ENCODE measurements at places on chromosomes 6 and 20.
A peak's percentile ranks its signal among the peaks of the same experiment; 100 is the strongest.

DNA sequence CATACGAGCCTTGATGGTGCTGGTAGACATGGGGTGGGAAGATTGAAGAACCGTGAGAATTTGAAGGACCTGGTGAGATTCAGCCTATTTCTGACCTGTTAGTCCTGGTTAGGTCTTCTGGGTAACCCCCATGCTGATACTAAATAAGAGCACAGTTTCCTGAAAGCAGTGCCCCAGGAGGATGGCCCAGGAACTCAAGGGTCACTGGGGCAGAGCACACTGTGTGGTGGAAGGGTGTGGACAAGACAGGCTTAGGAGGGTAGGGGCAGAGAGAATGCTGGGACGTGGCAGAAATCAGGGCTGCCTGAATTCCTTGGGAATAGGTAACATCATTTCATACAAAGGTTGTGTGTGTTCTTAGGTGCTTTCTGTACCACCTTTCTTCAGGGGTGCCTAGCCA is 31.9 kb upstream of the ENPP1 start:
- no peak for DNase-seq

- DNase-seq, result no peak
Measured at GRCh38 chr20:22408521-22409402, 175.6 kb downstream of the FOXA2 start.

DNA sequence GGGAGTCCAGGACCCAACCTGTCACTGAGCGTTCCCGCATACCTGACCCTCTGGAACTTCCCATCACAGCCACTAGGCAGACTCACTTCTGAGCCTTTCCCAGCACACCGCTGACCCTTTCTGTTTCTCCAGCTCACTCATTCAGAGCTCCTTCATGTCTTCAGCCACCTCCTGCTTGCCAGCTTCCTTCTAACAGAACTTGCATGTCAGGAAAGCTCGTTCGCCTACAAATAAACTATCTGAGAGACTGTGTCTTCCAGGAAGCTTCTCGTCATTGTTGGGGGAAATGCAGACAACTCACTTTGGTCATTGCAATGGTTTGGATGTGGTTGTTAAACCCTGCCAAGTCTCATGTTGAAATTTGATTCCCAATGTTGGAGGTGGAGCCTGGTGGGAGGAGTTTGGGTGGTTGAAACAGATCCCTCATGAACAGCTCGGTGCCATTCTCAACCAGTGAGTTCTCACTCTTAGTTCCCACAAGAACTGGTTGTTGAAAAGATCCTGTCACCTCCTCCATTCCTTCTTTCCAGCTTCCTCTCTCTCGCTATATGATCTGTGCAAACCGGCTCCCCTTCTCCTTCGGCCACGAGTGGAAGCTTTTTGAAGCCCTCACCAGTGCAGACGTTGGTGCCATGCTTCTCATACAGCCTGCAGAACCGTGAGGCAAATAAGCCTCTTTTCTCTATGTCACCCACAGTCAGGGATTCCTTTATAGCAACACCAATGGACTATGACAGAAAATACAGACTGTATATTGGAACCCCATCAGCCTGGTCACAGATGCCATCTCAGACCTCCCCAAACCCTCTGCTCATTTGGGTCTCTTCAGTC is 1.4 kb upstream of the MUC21 start:
- no peak for DNase-seq

GRCh38 chr6:32387589-32388340 is 16.1 kb upstream of the TSBP1 start:
- no peak for DNase-seq

- DNase-seq, result no peak
Measured at GRCh38 chr6:128493877-128494276, 26.5 kb downstream of the PTPRK start.

- no peak for DNase-seq
Measured at GRCh38 chr6:80182308-80182707, 75.8 kb downstream of the BCKDHB start.

GRCh38 chr6:147154454-147154853 is 49.8 kb upstream of the STXBP5 start:
- DNase-seq, result no peak

DNA sequence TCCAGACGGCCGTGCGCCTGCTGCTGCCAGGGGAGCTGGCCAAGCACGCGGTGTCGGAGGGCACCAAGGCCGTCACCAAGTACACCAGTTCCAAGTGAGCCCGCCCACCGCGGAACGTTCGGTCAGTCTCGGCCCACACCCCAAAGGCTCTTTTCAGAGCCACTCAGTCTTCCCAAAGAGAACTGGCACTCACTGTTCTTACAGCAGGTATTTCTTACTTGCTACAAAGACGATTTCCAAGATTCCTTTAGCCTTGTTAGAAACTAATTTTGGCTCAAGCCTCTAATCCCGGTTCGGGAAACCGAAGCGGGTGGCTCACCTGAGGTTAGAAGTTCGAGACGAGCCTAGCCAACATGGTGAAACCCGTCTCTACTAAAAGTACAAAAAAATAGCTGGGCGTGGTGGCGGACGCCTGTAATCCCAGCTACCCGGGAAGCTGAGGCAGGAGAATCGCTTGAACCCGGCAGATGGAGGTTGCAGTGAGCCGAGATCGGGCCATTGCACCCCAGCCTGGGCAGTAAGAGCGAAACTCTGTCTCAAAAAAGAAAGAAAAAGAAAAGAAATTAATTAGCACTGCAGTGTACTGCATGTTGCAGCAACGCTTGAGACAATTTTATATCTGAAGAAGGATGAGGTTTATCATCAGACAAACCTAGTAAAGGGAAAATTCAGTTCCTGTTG is 73.1 kb downstream of the OR2B2 start:
- no peak for DNase-seq

DNA sequence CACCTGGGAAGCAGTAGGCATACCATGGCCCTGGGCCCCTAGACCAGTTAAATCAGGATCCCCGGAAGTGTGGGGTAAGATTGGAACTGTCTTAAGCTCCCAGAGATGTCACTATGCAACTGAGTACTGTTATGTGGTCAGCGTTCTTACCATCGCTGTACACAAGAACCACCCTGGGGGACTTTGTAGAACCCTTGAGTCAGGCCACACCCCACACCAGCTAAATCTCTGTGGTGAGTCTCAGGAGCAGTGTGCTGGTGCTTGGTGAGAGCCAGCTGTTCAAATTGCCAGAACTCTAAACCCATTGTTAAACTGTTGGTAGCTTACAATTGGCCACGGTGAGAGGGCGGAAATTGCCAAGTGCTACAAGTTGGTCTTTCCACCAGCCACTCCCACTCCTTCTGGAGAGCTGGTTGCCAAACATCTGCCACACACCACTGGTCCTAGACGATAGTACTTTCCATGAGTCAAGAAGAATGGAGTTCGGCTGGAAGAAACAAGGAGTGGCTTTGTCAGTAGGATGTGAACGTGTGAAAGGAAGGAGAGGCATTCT is 80.5 kb upstream of the SYNDIG1 start:
- no peak for DNase-seq

DNA sequence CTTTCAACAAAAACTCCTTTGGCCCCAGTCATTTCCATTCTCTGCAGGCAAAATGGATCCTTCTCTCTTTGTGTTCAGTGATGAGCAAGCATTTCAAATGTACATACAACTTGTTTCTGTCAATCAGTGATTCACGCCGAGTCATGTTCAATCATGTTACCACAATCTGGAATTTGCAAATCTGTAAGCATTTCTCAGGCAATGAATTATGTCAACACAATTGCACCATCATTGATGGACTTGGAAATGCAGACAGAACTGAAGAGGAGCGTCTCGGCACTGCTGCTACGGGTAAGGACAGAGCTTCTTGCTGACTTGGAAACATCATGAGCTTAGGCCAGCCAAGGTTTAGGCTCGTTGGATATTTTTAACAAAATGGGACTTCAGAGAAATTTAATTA is 132.8 kb upstream of the AGPAT4 start:
- no peak for DNase-seq

DNA sequence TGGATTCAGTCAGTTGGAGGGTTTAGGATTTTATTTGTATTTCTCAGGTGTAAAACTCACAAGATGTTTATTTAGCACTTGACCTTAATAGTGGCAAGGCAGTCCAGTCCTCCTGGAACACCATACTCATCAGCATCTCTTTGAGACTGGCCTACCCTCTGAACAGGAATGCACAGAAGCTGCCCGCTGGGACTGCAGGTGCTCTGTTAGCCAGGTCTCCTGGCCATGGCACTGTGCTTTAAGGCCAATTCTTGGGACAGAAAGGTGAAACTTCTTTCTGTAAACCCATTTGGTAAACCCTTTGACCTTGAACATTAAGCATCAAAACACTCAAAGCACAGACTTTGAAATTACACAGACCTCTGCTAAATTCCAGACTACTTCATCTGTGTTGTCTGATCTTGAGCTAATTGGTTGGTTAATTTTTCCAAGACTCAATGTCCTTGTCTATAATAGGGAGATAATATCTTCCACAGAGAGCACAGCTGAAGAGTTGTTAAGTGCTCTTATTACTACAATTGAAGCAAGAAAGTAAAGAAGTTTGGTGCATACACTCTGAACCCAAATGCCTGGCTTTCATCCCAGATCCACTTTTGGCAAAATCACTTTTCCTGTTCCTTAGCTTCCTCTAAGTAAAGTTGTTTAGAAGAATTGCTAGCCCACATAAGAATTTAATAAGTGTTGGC is 54.9 kb upstream of the NT5E start:
- DNase-seq, result no peak

DNA sequence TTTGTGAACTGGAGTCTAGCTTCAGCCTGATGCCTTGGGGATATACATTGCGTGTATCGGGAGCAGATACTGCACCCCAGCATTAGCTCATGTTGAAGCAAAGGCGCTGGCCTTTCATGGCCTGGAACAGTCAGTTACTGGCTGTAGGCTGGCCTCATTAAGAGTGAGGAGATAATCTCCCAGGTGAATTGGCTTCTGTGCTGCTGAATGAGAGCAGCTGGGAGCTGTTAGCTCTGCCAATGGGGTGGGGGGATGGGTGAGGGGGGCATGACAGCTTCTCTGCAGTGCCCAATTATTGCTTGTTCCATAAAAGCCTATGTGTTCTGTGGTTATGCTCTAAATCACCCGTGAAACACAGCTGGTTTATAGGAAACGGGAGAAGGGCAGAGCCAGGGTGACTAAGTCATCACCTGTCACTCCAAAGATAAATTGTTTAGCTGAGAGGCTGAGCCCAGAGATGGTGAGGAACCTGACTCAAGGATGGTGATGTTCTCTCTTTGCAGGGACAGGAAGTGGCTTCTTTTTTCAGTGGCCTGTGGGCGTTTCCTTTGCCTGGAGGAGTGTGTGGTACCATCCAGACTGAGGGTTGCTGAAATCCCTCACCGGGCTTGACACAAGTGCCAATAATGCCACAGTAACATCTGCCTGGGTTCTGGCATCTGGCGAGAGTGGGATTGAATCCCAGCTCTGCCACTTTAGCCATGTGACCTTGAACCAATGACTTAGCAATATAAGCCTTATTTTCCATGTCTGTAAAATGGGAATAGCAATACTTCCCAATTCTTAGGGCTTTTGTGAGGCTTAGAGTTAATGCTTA is 170.8 kb downstream of the BCAS1 start:
- DNase-seq, result peak; percentile 41

DNA sequence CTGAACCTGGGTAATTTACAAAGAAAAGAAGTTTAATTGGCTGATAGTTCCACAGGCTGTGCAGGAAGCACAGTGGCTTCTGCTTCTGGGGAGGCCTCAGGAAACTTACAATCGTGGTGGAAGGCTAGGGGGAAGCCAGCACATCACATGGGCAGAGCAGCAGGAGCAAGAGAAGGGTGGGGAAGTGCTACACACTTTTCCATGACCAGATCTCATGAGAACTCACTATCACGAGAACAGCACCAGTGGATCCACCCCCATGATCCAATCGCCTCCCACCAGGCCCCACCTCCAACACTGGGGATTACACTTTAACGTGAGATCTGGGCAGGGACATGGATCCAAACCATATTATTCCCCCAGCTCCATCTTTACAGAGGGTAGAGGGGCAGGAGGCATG is 166.4 kb downstream of the NFATC2 start:
- DNase-seq, result no peak

- no peak for DNase-seq
Measured at GRCh38 chr6:74857157-74857556, 348.7 kb downstream of the COL12A1 start.

DNA sequence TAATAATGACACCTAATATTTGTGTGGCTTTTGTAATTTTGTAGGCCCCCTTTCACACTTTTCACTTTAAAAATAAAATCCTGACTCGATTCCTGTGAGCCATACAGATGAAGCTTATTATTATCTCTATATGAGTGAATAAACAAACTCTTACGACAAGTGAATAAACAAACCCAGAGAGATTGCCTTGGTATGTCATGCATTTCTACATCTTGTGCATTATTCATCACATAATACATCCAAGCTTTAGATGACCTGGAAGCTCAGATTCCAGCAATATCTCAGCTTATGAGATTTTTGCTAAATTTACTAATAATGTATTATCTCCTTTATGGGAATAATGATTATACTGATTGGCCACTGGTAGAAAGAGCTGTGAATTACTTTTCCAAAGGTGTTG is 248.2 kb downstream of the TBX18 start:
- no peak for DNase-seq

DNA sequence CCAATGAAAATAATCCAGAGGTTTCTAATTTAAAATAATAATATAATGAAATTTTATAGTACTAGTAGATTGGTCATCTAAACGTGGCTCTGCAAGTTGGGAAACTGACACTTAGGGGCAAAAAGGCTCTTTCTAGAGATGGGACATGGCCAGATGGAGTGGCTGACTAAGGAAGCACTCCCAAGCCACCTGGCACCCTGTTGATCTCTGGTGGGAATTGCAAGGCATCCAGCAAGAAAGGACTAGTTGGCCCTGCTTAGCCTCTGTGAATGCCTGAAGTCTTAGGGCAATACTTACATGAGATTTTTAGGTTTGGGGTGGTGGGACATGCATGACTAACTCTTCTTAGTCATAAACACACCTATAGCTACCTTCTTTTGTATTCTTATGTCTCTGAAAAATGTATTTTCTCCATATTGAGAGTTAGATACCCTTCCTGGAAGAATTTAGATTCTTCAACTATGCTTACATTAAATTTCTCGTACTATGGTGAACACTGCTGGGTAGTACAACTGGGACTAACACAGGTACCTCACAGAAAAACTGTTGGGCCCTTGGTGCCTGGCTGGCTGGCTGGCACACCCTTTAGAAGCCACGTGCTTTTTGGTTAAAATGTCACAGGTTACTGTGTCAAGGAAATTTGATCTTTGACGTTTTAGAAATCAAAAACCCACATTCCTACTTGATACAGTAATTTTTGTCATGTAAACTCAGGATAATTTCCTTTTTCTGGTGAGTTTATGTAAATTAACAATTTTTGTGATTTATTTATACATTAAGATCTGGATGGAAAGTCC is 25.0 kb upstream of the SH3BGRL2 start:
- no peak for DNase-seq

- no peak for DNase-seq
Measured at GRCh38 chr6:138004430-138005287, 102.6 kb downstream of the PERP start.

GRCh38 chr6:34232901-34233300 is 3.8 kb upstream of the HMGA1 start:
- DNase-seq, result no peak

Data from stimulated activated CD4-positive, alpha-beta T cell treated with anti-CD3 and anti-CD28 coated beads, TNF-alpha, amount 100 ng/mL, for 1 hour (primary cell).